Smooth muscle cell of bladder (primary cell): ENCODE measurements at places on chromosomes 2 and 18. TPM values are rescaled to one million over a fixed set of nuclear protein-coding genes. Genes with fewer than 3 reads are reported as not detected.

Gene ACADL
- under 0.01 and 0.37 TPM in 2 replicates for total RNA-seq

Gene DUSP19
- total RNA-seq, result 3.4 and 3.8 TPM in 2 replicates

Gene WDR12
- 22.5 and 34.9 TPM in 2 replicates for total RNA-seq

Gene TMEM163
- not detected in 2 replicates for total RNA-seq

Gene CTLA4
- total RNA-seq, result not detected in 2 replicates
